ENCODE measurements at places on chromosomes 4 and X. TPM values are rescaled to one million over a fixed set of nuclear protein-coding genes. Genes with fewer than 3 reads are reported as not detected.

RAB33A gene
- polyA plus RNA-seq, result 7.6 TPM

GPRIN3 gene
- polyA plus RNA-seq, result 8.1 TPM

TLR1 gene
- polyA plus RNA-seq, result 22.1 TPM

DNA sequence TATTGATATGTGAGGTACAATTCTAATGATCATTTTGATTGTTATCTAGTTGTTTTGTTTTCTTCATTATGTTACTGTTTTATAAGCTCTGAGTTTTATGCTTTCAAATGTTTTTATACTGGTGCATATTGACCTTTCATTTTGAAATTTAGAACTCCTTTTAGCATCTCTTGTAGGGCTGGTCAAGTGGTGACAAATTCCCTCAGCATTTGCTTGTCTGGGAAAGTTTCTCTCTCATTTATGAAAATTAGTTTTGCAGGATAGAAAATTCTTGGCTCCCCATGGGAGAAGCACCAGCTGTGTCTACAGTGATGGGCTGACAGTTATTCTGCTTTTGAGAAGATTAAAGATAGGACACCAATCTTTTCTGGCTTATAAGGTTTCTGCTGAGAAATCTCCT is 105.3 kb upstream of the SPRY1 start:
- DNase-seq, result no peak

GRCh38 chrX:118975831-118976598 is 1.6 kb downstream of the LONRF3 start:
- DNase-seq, result peak; percentile 41

All from naive thymus-derived CD4-positive, alpha-beta T cell (primary cell).